Mesenchymal stem cell (in vitro differentiated cells and primary cell): ENCODE measurements at places on chromosomes 5 and 9.
A peak's percentile ranks its signal among the peaks of the same experiment; 100 is the strongest.

DNA sequence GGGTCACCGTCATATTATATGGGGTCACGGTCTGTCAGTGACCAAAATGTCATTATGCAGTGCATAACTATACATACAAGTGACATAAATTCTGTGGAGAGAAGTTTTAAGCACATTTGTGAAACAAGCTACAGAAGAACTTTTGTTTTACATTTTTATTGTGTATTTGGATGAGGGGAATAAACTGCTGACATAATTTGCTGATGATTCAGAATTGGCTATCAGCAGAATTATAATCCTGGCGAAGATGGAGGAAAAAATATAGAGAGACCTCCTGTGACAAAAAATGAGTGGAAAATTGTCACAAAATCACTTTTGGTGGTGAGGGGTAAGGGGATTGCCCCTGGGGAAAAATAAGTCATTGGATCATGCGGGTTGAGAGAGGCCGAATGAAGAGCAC is 116.3 kb upstream of the ANKRD55 start:
- DNase-seq: no peak

DNA sequence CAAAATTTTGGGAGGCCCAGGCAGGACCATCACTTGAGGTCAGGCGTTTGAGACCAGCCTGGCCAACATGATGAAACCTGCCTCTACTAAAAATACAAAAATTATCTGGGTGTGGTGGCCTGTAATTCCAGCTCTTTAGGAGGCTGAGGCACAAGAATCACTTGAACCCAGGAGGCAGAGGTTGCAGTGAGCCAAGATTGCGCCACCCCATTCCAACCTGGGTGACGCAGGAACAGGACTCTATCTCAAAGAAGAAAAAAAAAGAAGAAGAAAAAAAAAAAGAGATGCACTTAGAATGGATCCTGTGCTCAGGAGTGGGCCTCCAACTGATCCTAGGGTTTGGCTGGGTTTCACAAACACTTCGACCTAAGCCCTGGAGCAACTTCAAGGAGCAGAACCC is 45.1 kb downstream of the GLDC start:
- no peak for DNase-seq

DNA sequence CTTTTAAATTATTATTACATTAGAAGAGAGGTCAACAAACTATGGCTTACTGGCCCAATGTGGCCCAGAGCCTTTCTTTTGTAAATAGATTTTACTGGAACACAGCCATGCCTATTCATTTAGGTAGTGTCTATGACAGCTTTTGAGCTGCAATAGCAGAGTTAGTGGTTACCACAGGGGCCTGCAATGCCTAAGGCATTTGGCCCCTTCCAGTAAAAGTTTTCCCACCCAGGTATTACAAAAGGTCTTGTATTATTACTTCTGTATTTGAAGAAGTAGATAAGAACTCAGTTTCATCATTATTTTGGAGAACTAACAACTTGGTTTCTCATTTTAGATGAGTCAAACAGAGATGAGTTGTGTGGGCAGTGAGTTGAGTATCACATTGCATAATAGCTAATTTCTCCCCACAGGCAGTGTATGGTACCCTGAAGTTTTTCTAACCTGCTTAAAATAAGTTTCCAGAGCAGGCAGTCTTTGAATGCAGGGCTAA is 9.5 kb downstream of the MTRR start:
- no peak for DNase-seq

- DNase-seq: peak; percentile 14
These were observed 4.9 kb upstream of the PGGT1B start for GRCh38 chr5:115267617-115268016.

GRCh38 chr9:114238472-114238871 is 83.1 kb downstream of the COL27A1 start:
- no peak for DNase-seq

DNA sequence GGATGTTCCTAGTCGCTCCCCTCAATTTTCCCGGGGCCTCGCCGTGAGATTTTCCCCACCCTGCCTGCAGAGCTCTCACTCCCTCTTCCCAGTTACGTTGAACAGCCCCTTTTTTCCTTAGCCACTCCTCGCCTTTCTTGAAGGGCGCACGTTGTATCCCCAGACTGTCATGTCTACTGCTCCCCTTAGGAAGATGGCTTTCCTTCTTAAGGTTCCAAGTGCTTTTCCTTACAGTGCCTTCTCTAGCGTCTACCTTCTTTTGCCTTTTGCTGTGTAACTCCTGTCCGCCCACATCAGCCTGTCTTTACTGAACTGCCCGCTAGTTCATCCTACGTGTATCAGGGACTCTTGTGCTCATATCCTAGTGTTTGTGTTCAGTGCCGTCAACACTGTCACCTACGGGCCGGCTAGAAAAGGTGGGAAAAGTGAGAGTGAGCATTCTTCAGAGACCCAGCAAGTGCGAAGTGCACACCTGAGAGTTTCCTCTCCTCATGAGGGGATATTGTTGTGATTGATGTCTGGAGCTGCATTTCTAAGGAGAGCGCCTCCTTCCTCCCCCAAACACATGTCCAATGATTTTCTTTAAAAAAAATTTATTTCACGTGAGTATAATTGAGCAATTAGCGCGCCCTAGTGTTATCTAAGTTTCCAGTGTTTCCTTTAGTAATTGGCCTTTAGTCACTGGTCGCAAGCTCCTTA is 764 bp downstream of the CAMLG start:
- DNase-seq: peak; percentile 73

DNA sequence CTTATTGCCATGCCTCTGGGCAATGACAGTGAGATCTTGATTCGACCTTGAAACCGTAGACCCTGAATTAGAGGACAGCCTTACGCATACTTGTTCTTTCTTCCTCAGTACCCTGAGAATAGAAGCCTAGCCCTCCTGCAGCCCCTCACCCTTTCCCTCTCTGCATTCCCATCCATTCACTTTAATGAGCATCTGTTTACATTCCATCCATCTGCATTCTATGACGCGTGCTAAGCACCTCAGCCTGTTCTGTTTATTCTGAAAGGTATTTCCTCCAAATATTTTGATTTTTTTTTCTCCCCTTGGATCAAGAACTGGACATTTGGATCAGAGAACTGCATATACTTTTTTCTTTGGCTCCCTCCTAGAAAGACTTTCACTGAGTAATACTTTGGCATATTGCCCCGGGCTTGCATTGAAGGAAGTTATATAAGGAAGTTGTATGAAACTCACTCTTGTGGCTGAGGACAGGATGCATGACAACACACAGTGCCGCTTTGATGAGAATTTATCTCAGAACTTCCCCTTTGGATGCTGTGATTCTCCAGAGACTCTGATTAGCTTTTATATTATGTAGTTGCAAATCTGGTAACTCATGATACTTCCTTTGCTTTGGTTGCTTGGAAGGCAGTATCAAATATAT is 15.7 kb downstream of the TMEM8B start:
- DNase-seq: peak; percentile 84

GRCh38 chr9:137476856-137477255 is 17.7 kb upstream of the NSMF start:
- no peak for DNase-seq
